Astrocyte of the cerebellum (primary cell): ENCODE measurements at places on chromosomes 3 and 15.
A peak's percentile ranks its signal among the peaks of the same experiment; 100 is the strongest.

GRCh38 chr3:167712445-167712844 lies 22.2 kb downstream of the PDCD10 start:
- DNase-seq, result no peak

GRCh38 chr3:130992344-130992743 lies 34.3 kb downstream of the ASTE1 start:
- no peak for DNase-seq

DNA sequence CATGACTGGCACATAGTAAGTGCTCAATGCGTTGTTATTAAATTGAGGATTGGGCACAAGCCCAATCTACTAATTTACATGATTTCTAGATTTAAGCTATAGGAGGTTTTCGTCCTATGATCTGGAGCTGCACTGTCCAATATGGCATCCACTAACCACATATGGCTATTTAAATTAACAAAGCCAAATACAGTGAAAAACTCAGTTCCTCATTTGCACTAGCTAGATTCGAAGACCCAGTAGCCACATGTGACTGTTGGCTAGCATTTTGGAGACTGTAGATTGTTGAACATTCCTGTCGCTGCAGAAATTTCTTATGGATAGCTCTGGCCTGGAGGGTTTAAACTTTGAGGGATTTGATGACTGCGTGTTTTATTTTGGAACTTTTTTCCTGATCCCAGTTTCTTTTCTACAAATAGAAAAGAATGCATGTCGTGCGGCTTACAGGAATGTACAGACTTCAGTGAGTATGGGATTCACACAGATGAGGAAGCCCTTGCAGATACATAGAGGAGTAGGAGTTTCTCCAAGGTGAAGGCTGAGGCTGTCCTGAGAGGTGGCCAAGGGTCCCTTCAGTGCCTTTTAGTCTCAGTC lies 82.8 kb downstream of the SLCO3A1 start:
- DNase-seq, result no peak

DNA sequence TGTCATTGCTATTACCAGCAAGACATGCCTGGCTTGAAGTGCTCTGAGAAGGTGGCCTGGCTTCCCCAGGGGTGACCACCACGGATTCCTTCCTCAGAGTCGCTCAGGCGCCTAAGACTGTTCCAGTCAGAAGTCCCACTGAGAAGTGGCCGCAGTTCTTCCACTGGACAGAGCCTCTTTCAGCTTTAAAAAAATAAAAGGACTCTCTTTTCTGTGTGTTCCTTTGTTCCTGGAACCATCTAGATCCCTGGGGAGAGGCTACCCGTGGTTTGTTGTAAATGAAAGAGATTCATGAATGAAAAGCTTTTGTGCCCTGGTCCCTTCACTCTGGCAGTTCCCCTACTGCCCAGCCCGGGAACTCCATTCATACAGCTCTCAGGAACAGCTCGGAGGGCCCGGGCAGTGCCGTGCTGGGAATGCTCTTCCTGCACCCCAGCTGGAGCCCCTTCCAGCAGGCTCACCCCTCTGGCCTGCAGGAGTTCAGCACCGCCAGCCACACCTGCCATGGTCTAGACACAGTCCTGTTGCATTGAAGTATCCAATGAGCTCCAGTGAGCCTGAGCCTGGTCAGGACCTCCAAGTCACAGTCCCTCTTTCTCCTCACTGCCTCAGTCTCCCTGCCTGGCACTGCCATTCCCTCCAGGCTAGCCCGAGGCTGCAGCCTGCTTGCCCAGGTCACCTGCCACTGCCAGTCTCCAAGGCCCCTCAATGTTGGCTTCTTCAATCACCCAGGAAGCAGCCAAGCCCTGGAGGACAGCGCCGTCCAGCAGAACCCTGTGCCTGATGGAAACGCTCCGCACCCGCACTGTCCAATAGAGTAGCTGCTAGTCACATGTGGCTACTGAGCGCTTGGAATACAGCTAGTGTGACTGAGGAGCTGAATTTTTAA lies 75.4 kb downstream of the XXYLT1 start:
- DNase-seq, result no peak

DNA sequence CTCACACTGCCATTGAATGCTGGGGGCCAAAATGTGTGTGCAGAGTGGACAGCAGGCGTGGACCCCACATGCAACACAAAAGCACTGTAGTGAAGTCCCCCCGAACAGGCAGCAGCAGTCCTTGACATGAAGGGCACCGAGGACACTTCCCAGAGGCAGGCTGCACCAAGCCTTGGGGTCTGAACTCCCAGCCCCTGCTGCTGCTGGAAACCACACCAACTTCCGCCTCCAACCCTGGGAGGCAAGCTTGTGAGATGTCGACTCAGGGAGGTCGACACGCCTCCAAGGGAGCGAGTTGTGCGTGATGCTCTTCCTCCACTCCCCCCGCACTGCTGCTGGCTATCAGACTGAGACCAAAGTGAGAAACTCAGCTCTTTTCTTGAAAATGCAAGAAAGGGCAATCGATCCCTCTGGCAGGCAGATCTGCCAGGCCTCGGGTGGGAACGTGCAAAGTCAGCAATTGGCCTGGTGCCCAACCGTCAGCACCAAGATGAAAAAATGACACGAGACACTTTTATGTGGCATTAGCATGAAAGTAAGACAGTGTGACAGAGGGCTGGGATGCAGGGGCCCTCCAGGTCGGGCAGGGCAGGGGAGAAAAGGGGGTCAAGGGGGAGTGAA lies 43.6 kb downstream of the WHAMM start:
- no peak for DNase-seq

DNA sequence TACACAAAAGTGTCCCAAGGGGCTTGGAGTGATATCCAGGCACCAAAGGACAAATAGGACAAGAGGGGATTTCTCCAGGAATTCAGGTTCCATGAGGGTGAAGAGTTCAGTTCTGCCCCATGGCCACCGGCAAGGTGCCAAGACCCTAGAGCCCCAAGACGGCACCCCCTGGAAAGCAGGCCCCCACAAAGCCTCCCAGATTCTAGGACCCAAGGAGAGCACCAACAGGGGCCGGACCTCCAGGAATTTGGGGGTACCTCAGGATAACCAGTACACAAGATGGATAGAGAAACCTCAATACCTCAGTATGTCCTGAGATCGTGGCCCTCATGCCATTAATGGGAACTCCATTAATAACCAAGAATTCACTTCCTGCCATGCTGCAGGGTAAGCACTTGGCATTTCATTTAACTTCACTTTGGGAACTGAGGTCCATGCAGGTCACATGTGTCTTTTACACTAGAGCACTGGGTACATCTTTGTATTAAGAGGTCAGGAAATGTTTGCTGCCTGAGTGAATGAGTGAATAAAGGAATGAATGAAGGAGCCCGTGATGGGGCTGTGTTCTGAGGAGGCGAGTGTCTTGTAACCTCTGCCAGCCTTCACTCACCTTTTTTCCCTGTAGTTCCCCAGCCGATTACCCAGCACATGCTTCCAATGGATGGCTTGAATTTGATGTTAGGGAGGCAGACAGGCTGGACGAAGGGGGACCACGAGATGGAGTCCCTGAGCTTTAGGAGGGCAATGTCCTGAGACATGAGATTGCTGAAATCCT lies 15.5 kb upstream of the PRSS50 start:
- DNase-seq, result no peak

GRCh38 chr3:101117980-101118379 lies 124.8 kb upstream of the ABI3BP start:
- no peak for DNase-seq

- DNase-seq, result peak; percentile 18
Observed at GRCh38 chr15:69357773-69358771, 56.1 kb upstream of the KIF23 start.

- DNase-seq, result no peak
Observed at GRCh38 chr3:140258222-140258724, 323.3 kb downstream of the CLSTN2 start.

DNA sequence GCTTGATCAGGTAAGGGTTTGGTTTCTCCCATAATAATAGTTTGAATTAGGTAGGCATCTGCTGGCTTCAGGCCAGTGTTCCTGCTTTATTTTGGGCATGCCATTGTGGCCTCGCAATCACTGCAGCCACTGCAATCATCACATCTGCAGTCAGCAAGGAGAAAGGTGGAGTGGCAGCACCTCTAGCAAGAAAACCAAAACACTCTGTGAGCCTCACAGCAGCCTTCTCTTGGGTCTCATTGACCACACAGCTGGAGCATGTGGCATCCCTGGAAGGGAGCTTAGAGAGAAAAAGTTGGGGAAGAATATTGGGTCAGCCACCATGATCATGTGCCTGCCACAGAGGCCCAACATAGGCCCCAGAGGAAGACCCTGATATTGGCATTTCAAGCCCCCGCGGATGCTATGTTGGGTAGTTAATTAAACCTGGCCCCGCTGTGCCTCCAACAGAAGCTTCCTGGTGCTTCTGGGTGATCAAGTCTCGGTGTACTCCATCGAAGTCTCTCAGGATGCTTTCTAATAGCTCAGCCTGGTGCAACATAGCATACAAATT lies 158.0 kb upstream of the UBE2E1 start:
- DNase-seq, result no peak

- DNase-seq, result no peak
Observed at GRCh38 chr15:72096796-72097195, 21.2 kb downstream of the MYO9A start.

DNA sequence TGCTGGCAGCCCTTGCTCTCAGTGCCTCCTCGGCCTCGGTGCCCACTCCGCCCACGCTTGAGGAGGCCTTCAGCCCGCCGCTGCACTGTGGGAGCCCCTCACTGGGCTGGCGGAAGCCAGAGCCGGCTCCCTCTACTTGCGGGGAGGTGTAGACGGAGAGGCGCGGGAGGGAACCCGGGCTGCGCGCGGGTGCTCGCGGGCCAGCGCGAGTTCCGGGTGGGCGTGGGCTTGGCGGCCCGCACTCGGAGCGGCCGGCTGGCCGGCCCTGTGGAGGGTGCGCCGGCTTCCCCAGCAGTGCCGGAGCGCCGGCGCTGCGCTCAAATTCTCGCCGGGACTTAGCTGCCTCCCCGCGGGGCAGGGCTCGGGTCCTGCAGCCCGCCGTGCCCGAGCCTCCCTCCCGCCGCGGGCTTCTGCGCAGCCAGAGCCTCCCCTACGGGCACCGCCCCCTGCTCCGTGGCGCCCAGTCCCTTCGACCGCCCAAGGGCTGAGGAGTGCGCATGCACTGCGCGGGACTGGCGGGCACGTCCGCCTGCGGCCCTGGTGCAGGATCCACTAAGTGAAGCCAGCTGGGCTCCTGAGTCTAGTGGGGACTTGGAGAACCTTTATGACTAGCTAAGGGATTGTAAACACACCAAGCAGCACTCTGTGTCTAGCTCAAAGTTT lies 231.5 kb downstream of the EFHB start:
- no peak for DNase-seq

- peak; percentile 77 for DNase-seq
Observed at GRCh38 chr3:197031315-197032285, 2.0 kb upstream of the MELTF start.

GRCh38 chr15:88072598-88073390 lies 183.7 kb downstream of the NTRK3 start:
- DNase-seq, result no peak

GRCh38 chr3:100368441-100368840 lies 32.4 kb downstream of the TOMM70 start:
- no peak for DNase-seq

- DNase-seq, result no peak
Observed at GRCh38 chr3:47884603-47885002, 81.7 kb downstream of the DHX30 start.

DNA sequence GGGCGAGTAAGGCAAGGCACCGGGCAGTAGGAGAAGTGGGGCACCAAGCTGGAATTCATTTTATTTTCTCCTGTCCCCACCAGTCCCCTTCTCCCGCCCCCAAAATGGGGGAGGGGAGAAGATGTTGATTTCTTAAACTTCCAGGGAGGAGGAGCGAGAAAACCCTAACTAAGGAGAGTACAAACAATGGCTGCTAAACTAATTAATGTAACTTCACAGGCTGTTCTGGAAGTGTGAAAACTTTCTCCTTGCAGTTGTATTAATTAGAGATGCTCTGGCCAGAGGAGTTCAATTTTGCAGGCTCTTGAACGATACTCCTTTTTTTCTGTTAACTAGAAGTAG lies 11.5 kb downstream of the ZIC4 start:
- no peak for DNase-seq

GRCh38 chr15:74958320-74958907 lies 1.8 kb upstream of the RPP25 start:
- DNase-seq, result no peak

DNA sequence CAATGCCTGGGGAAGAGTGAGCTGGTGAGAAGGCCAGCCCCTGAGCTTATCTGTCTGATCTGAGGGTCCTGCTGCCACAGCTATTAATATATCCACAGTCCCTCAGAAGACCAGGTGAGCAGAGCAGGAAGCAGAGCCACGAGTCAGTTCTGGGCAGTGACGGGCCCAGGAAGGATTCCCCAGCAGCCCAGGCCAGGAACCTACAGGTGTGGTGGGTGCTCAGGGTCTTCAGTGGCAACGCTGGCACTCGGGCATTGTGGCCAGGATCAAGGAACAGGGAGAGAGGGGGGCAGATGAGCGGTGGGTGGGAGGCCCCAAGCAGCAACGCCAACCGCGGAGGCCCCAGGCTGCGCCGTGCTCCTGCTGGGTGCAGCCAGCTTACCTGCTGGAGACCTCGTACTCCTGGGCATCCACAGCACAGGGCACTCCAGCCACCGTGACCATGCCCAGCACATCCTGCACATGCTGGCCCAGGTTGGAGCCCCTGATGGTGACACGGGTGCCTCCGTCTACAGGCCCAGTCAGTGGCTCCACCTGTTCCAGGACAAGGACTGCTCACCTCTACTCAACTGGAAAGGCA lies 12.3 kb downstream of the PLXNB1 start:
- no peak for DNase-seq

GRCh38 chr3:40771112-40771511 lies 246.4 kb downstream of the ZNF621 start:
- no peak for DNase-seq

DNA sequence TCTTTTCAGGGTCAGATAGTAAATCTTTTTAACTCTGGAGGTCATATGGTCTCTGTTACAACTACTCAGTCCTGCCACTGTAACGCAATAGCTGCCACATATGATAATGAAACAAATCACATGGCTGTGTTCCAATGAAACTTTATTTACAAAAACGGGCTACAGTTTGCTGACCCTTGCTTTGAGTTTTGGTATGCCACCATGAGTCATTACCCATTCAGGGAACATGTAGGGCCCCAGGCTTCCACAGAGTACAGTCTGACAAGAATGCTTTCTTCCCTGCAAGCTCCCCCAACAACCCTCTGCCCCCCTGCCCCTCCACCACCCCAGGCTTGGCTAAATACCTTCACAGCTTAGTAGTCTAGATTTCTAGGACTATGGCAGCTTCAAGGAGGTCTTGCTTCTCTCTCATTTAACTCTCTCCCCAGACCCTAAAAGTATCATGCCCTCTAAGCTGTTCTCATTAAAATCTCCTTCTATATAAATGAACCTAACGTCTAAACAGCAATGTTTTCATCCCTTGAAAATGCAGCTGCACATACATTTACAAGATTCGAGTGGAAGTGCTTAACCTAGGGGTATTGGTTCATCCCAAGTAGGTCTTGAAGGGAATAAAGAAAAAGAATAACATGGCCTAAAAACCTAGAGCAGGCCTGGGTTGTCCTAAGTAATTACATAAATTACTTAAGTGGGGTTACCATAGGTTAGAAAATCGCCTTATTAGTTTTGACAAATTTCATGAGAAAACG lies 117.8 kb upstream of the PRICKLE2 start:
- DNase-seq, result no peak
